ENCODE measurements at places on chromosomes 5 and 9.

- DNase-seq, result no peak
Measured at GRCh38 chr5:76821136-76821535, 2.3 kb downstream of the F2RL1 start.

DNA sequence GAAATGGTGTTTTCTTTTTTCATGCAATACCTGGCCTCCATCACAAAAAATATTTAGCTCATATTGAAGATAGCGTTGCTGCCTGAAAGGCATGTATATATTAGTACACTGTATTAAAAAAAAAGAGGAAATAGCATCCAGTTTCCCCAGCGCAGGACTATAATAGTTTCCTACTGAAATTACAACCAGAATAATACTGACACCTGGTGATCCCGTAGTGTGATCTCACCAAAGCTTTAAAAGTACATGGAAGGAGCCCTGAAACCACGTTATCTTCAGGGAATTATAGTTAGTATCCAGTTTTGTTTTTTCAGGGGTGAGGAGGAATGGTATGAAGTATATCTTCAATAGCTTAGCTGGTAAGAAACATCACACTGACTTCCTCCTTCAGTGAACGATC is 264.9 kb downstream of the CD180 start:
- DNase-seq, result no peak

- no peak for DNase-seq
Measured at GRCh38 chr9:18941060-18941740, 91.8 kb downstream of the SAXO1 start.

DNA sequence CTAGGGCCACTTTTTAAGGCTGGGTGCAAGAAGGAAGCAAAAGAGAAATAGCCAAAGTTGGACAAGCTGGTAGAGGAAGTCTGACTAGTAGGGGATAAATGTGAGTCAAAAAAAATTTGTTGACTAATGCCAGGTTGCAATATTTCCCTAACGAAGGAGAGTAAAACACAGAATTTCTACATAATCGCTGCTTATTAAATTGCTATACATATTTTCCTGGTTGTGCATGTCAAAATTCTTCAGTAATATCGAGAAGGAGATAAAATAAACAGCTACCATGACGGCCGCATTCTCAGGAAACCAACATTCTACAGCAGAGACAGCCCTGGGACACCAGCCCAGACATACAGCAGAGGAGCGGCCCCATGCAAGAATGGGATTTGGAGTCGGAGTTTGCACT is 148.3 kb downstream of the ESM1 start:
- peak; percentile 20 for DNase-seq

DNA sequence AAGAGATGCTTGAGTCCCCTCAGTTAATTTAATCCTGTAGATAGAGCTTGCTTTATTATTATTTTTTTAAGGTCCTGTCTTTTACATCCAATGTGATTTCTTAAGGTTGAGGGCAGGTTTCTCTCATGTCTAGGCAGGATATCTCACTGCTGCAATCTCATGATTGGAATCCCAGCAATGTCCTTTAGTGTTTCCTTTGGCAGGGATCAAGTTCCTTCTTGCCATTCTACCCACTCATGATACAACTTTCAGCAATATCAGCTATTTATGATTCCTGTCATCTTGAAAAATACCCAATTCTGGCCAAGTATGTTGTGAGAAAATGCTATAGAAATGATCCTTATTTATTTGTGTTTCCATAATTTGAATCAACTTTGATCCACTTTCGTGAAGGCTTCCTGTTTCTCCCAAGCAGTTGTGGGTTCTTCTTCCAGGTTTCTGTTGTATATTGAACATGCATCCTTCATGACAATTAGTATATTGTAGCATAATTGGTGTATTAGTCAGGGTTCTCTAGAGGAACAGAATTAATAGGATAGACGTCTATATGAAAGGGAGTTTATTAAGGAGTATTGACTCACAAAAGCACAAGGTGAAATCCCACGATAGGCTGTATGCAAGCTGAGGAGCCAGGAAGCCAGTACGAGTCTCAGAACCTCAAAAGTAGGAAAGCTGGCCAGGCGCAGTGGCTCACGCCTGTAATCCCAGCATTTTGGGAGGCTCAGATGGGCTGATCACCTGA is 18.4 kb upstream of the VPS13A start:
- no peak for DNase-seq

DNA sequence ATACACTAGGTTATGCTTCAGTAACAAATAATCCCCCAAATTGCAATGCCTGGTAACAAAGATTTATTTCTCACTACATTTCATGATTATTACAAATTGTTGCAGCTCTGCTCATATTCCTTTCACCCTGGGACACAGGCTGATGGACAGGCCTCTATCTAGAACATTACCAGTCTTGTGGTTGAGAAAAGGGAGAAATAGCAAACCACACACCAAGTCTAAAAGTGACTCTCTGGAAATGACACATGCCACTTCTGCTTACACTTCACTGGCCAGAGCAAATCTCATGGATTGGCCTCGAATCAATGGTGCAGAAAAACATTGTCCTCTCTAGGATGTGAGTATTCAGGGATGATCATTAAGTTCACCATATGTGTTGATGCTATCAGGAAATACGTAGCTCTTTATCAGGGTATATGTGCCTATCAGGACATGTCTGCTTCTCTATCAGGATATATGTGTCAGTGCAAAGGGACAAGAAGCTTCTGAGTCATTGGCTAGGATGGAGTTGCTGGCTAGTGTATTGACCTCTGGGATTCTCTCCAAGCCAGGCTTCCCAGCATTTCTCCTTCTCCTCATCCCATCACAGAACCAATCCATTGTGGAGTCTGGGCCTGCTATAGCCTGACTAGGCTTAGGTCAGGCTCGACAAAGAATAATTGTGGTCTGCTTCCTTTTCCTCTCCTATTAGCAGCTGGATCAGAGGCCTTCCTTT is 91.1 kb upstream of the CEP78 start:
- DNase-seq, result no peak
